ENCODE measurements at places on chromosomes 2 and 18. TPM values are rescaled to one million over a fixed set of nuclear protein-coding genes. Genes with fewer than 3 reads are reported as not detected.

IL36G gene
- not detected for total RNA-seq

GEN1 gene
- total RNA-seq: 2.8 TPM

LTBP1 gene
- total RNA-seq: 190 TPM

RTP5 gene
- total RNA-seq: not detected

PROKR1 gene
- not detected for total RNA-seq

CYP26B1 gene
- total RNA-seq: 0.51 TPM

NPPC gene
- total RNA-seq: not detected

WNT6 gene
- not detected for total RNA-seq

KCNJ3 gene
- total RNA-seq: not detected

NT5C1B gene
- total RNA-seq: not detected

- DNase-seq: no peak
These were observed 99.7 kb upstream of the RFX8 start for GRCh38 chr2:101574622-101575021.

DNA sequence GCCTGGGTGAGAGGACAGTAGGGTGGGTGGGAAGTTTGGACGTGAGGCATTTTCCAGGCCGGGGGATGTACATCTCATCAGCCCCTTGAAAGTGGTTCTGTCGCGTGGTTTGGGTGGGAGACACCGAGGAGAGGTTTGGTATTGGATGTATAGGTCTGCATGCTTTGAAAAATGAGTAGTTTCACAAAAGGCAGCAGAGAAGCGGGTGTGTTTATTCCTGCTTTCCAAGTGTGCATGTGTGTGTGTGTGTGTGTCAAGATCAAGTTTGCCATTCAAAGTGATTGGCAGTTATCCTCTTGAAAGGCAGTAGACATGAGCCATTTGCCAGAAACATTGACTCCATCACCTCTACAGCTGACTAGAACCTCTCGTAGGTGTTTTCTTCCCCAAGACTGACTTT is 423.1 kb upstream of the POU3F3 start:
- no peak for DNase-seq

DNA sequence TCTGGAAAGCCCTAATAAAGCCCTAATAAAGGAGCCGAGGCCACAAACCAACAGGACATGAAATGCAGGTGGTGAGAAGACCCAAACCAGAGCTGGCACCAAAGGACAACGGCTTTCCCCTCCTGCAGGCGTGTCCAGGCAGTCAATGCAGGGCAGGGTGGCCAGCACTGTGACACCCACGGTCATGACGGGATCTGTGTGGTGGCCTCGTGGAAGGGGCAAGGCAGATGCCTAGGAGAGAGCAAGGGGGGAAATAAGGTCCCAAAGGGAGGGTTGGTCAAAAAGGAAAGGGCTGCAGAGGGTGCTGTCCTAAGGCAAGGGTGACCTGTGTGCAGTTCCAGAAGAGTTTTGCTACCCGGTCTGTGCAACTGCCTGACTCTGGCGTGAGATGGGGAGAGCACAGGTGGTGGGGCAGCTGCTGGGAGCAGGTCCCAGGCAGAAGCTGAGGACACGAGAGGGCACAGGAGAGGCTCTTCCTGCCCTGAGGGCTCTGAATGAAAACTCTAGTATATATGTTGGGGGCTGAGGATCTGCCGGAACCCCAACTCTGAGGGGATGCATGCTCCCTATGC is 156.7 kb downstream of the TPO start:
- no peak for DNase-seq

DNA sequence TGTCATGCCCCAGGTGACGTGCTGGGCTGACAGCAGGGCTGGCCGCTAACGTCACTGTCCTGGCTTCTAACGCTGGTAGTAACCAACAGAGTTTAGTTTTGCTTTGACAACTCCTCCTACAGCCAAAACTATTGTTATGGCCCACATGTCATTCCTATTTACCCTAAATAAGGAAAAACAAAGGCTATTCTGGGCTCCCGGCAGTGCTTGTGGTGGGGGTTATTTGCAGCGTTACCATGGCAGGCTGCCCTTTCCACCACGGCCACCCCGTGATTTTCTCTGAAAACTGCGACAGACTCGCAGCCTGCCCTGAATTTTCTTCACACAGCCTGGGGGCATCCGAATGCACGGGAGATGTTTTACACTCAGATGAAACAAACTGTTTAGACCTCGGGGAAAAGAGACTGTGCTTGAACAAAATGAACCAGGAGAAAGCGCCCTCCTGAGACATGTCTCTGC is 115.2 kb downstream of the FAM210A start:
- DNase-seq: peak; percentile 23

DNA sequence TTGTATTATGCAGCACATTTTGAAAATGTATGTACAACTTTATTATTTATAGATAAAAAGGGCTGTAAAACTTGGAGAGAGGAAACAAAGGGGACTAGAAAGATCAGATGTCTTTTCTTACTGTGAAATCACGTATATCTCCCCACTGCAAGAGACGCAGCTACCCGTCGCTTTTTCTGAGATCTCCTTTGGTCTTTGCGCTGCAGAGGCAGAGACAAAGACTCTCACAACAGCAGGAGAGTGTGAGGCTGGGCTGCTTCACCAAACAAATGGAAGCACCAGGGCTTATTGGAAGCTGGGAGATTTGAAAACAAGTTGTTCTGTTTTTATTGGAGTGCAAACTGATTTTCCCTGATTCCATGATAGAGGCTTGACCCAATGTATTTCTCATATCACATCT is 129.0 kb upstream of the PARD3B start:
- no peak for DNase-seq

DNA sequence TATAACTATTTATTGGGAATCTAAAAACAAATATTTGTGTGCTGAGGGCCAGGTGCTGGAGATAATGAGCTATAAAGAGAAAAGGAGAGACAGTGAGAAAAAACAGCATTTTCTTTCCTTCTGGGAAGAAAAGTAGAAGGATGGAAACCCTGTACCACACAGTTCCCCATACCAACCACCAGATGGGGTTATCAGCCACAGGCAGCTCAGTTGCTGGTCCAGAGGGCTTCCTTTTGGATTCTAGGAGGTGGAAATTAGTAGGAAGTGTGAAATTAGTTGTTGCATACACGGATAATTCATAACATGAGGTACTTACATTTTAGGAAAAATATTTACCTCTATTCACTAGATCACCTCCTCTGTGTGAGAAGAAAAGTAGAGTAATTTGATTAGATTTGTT is 237.0 kb upstream of the FOSL2 start:
- DNase-seq: peak; percentile 22

GRCh38 chr18:12939162-12939561 is 8.6 kb upstream of the SEH1L start:
- DNase-seq: no peak

- no peak for DNase-seq
These were observed 6.4 kb upstream of the BOK start for GRCh38 chr2:241551998-241552737.

DNA sequence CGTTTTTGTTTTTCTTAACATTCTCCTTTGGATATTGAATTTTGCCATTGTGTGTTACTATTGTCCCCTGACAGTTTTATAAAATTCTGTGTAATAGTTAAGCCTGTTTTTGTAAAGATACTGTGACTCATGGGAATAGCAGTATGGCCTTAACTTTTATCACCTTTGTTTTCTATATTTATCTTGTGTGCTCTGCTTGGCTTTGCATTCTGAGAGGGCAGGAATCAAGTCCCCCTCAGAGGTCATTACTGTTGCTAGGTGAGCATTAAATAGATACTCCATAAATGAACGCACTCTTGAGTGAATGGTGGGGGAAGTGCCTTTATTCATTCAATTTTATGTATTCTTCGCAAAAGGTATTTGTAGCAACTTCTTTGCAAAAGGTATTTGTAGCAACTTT is 160.0 kb downstream of the PHLPP1 start:
- no peak for DNase-seq

- DNase-seq: no peak
These were observed 63.2 kb upstream of the LRATD1 start for GRCh38 chr2:14569294-14569693.

GRCh38 chr2:192026825-192027120 is 168.0 kb downstream of the TMEFF2 start:
- no peak for DNase-seq

DNA sequence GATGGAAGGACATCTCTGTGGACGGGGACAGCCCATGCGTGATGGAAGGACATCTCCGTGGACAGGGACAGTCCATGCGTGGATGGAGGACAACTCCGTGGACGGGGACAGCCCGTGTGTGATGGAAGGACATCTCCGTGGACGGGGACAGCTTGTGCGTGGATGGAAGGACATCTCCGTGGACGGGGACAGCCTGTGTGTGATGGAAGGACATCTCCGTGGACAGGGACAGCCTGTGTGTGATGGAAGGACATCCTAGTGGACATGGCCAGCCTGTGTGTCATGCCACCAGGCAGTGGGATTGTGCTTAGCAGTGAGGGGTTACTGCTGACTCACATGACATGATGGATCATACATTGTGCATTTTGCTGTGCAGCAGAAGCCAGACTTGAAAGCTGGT is 30.0 kb upstream of the NFATC1 start:
- DNase-seq: peak; percentile 77

GRCh38 chr18:30358555-30358954 is 684.0 kb downstream of the DSC3 start:
- DNase-seq: peak; percentile 3

- peak; percentile 47 for DNase-seq
These were observed 8.6 kb upstream of the PLEKHM3 start for GRCh38 chr2:208033701-208034502.

- DNase-seq: no peak
These were observed 50.8 kb downstream of the SPRED2 start for GRCh38 chr2:65381607-65382051.

DNA sequence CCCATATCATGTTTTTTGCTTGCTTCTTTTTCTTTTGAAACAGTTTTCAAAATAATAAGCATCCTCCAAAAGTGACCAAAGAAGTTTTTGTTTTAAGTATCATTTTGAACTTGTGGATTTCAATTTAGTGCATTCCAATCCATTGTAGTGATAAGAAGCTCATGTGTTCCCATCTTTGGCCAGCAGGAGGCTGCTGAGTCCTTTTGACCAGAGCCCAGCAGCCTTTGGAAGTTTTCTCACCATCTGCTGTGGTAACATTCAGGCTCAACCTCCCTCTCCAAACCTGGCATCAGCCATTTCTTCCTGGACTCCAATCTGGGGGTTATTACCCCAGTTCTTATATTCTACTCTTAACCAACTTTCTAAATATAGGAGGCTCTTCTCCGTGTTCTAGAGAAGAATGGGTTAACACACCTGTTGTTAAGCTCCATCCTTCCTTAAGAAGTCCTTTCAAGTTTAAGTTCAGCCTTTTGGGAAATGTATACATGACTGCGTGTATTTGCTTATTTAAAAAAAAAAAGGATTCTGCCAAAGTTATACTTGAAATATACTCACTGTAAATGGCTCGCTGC is 39.0 kb upstream of the MAL start:
- DNase-seq: peak; percentile 56

DNA sequence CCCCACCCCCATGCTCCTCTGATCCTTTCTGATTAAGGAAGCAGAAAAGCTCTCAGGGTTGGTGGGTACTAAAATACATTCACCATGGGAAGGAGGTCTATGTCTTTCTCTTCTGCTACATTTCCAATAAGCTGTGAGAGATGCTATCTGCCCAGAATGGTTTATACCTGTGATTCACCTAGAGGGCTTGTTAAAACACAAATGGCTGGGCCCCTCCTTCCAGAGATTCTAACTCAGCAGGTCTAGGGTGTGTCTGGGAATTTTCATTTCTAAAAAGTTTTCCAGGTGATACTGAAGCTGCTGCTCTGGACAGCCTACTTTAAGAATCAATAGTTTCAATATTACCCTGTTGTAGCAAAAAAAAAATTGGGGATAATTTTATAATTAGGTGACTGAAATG is 772.2 kb upstream of the ZEB2 start:
- no peak for DNase-seq

GRCh38 chr18:44691148-44691925 is 10.6 kb downstream of the SETBP1 start:
- DNase-seq: no peak

DNA sequence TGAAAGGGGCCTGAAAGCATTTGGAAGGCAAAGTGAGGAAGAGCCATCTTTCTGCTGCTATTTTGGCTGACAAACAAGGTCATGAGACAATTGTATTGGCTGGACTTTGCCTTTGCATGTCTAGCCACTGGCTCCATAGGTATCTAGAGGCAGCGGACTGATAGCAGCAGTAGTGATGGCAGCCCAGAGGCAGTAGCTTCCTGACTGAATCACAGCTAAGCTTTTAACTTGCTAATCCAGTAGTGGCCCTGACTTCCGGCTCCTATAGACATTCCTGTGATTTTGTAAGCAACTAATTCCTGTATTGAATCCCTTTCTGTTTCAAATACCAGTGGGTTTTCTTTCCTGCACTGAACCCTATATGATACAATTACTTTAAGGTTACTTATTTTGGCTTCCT is 69.8 kb upstream of the PDE1A start:
- no peak for DNase-seq

GRCh38 chr2:19895535-19895934 is 6.2 kb downstream of the TTC32 start:
- no peak for DNase-seq

DNA sequence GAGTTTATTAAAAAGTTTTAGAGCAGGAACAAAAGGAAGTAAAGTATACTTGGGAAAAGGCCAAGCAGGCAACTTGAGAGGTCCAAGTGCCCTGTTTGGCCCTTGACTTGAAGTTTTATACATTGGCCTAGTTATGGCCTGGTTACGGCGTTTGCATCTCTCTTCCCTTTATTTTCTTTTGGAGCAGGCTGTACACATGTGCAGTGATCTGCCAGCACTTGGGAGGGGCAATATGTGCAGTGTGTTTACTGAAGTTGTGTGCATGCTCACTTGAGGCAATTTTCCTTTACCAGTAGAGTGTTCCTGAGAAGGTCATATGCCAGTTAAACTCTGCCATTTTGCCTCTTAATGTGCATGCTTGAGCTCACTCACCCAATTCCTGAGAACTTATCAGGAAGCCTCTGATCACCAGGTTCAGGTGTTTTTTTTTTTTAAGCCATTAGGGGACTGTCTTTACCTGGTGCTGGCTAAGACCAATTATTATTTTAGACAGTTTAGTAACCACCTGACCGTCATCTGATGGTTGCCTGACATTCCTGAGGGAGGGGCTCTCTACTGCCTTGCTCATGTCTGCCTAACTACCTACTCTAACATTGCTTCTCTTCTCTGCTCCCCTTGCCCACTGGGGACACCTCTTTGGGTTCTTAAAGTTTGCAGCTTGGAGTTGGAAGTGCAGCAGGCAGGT is 48.0 kb downstream of the SCN2A start:
- no peak for DNase-seq

GRCh38 chr2:240351826-240352426 is 83.5 kb upstream of the GPC1 start:
- no peak for DNase-seq

GRCh38 chr2:64945973-64946768 is 43.0 kb upstream of the SLC1A4 start:
- no peak for DNase-seq
